ENCODE measurements at places on chromosomes 5 and 9.

GRCh38 chr5:16673241-16674201 lies 56.7 kb upstream of the RETREG1 start:
- no peak for DNase-seq

DNA sequence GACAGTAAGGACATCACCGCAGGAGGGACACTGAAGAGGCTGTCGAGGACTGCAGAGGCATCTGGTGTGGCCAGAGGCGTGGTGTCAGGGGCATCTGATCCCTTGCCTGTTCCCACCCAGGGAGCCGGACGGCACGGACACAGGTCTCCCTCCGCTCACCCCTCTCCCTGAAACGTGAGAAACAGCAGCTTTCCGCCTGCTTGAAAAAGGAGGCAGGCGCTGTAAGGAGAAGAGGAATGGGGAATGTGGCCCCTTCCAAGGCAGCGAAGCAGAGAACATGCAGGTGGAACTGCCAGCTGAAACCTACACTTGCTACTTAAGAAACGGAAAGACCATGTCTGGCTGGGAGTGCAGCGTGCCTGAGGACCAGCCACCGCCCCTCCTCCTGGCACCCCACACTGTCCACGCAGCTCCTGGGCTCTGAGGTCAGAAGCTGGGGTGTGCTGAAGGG lies 176.2 kb downstream of the GAPVD1 start:
- no peak for DNase-seq

DNA sequence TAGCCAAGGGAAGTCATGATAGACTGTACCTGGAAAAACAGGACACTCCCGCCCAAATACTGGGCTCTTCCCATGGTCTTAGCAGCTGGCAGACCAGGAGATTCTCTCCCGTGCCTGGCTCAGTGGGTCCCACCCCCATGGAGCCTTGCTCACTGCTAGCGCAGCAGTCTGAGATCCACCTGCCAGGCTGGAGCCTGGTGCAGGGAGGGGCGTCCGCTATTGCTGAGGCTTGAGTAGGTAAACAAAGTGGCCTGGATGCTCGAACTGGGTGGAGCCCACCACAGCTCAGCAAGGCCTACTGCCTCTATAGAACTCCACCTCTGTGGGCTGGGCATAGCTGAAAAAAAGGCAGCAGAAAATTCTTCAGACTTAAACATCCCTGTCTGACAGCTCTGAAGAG lies 10.1 kb upstream of the THG1L start:
- no peak for DNase-seq

GRCh38 chr5:91061094-91061493 lies 322.0 kb downstream of the ARRDC3 start:
- no peak for DNase-seq

DNA sequence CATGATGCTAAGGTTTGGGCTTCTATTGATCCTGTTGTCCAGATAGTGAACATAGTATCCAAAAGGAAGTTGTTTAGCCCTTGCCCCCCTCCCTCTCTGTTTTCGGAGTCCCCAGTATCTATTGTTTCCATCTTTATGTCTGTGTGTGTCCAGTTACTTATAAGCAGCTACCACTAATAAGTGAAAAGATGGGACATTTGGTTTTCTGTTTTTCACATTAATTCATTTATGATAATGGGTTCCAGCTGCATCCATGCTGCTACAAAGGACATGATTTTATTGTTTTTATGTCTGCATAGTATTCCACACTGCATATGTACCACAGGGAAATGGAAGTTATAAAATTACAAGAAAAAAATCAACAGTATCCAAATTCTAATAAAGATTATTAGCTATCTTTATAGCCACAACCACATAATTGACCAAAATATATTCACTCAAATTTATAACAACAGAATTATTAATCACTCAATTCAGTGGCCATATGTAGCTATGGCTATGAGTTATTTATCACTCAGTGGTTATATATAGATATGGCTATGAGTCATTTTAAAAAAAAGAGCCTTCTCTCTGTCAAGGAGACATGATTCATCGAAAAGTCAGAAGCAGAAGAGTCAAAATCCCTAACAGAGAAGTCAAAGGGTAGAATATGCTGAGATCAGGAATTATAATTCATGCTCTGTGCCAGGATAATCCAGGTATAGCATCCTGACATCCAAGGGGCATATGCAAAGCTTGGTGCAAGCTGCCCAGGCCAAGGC lies 367.5 kb downstream of the DEPDC1B start:
- no peak for DNase-seq

DNA sequence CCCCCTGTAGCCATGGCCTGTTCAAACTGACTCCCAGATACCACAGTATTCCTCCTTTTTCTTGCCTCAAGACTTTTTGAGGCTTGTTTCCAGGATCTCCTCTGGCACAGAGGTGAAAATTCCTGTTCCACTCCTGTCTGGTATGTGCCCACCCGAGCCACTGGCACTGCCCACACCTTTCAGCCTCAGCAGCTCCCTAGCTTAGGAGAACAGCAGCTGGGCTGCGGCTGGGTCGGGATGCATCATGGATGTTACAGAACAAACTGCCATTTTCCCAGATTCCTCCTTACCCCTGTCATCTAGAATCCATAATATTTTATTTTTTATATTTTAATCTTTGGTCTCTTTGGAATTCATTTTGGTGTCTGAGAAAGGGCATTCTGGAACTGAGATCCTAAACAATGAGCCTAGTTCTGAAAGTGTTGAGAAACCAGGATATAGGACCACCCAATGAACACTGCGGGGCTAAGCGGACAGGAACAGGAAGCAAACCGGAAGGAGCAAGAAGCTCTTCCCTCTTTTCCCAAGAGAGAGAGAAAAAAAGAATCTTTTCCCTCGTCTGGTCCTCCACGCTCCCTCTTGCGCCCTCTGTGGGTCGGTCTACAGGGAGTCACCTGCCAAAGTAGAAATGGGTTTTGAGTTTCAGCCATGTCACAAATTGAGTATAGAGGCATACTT lies 12.5 kb downstream of the OR2S2 start:
- DNase-seq = peak; percentile 61

GRCh38 chr5:124582561-124582840 lies 163.9 kb downstream of the ZNF608 start:
- no peak for DNase-seq

GRCh38 chr9:130996676-130997394 lies 12.1 kb upstream of the LAMC3 start:
- DNase-seq = no peak

- no peak for DNase-seq
Measured at GRCh38 chr9:93480262-93480661, 26.9 kb upstream of the FAM120AOS start.

- DNase-seq = peak; percentile 18
Measured at GRCh38 chr9:111599092-111599954, at the start of gene PTGR1. Gene PTGR1 (minus strand): TSS chr9:111599647. CDS start chr9:111597422, 2,225 bp downstream.

DNA sequence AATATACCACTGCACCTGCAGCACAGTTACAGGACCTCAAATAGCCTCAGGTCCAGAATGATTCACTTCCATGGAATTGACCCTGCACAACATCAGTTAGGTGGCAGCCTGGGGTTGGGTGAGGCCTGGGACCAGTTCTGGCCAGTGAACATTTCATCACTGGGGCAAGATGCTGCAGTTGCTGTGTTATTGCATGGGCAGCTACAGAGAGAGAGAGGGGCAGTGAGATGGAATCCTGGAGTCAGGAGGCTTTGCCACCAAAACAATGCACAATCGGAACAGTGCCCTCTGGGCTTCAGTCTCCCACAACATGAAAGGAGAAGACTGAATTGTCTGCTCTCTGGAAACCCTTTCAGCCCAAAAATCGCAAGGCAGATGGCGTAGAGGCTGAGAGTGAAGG lies 51.8 kb downstream of the SH3TC2 start:
- no peak for DNase-seq

GRCh38 chr9:77543131-77543822 lies 104.8 kb downstream of the GNA14 start:
- DNase-seq = no peak

GRCh38 chr9:76400534-76401096 lies 6.4 kb upstream of the RFK start:
- no peak for DNase-seq

GRCh38 chr9:88953381-88954029 lies 37.8 kb upstream of the S1PR3 start:
- no peak for DNase-seq

- DNase-seq = no peak
Measured at GRCh38 chr5:131944702-131945550, 537 bp downstream of the MEIKIN start.

DNA sequence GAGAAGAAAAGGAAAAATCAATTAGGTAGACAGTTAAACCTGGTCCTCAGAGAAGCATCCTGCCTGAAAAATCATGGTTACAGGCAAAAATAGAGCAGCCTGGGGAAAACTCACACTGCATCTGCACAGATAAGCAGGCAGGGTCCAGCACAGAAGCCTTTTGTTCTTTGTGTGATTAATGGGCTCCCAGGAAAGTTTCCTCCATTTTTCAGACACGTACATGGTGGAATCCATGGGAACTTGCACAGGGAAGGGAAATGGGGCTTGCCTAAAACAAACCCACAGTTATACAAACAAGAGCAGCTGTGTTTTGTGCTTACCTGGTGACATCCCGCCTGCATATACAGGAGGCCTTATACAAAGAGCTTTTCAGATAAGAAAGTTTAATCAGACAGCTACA lies 243.9 kb upstream of the ATP10B start:
- peak; percentile 56 for DNase-seq

DNA sequence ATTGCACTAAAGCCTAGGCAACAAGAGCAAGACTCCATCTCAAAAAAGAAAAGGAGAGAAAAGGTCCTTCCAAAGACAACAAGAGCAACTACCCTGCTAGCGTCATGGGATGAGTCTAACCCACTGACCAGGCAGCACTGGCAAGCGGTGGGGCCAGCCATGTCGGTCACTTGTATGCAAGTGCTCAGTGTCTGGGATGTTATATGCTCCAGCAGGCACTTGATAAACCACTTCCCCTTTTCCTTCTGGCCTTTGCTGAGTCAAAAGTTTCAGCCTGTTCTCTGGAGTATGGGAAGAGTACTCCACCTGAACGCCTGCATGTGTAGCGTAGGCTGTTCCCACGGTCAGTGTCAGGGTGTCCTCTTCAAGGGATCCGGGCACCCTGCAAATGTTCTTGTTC lies 9.2 kb upstream of the MXD3 start:
- no peak for DNase-seq

DNA sequence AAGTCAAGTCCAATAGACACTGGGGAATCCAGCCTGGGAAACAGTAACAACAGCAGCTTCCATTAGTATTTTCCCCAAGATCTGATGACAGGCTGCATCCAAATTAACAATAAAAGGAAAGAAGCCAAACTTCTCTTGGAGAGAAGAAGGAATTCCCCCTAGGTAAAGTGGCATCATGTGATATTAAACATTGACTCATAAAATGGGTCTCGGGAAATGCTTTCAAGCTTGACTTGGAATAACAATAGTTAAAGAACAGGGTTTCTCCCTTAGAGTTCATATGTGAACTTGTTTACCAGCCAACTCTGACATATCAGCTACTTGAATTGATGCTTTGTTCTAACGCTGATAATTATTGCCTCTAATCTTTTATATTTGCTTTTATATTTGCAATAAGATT lies 45.4 kb downstream of the ENTREP1 start:
- DNase-seq = no peak

GRCh38 chr5:40346901-40347300 lies 332.8 kb upstream of the PTGER4 start:
- no peak for DNase-seq

- DNase-seq = no peak
Measured at GRCh38 chr9:34636791-34637355, 714 bp downstream of the SIGMAR1 start.

DNA sequence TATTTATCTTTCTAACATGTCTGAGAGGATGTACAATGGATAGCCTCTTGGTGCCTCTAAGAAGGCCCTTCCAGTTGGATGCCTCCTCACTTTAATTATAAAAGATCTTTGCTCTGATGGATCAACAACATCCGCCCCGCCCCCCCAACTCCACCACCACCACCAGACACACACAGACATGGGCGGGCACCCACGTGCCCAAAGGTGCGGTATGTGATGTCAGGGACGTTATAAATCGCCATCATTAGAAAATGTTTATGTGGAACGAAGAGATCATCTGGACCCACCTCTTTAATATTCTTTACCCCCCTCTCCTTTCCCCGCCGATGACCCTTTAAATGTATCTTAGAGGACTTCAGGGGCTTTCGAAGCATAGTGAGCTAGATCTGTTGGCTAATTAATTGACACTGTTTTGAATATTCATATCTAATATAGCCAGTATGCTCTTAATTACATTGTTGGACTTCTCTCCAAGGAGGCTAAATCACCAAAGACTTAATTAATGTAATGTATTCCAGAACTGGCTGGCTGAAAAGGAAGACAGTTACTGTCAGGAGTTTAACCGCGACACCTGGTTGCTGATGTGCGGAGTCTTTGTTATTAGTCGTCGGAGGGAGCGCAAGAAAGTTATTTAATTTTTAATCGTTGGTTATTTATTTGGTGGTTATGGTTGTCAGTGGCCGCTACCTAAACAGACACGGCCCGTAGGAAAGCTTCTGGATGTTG lies 6.1 kb upstream of the FOXB2 start:
- no peak for DNase-seq

DNA sequence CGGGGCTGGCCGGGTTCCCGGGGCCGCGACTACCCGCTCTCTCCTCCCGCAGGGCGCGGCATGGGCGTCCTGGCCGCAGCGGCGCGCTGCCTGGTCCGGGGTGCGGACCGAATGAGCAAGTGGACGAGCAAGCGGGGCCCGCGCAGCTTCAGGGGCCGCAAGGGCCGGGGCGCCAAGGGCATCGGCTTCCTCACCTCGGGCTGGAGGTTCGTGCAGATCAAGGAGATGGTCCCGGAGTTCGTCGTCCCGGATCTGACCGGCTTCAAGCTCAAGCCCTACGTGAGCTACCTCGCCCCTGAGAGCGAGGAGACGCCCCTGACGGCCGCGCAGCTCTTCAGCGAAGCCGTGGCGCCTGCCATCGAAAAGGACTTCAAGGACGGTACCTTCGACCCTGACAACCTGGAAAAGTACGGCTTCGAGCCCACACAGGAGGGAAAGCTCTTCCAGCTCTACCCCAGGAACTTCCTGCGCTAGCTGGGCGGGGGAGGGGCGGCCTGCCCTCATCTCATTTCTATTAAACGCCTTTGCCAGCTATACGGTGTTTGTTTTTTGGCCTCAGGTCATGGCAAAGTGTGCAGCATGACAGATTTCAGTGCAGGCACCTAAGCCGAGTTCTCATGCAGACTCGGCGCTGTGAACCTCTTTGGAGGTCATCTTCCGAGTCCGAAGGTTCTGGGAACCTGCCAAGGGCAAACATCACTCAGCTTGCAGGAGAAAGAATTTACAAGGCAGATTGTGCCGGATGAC lies 516 bp downstream of the MRPL41 start:
- DNase-seq = no peak

DNA sequence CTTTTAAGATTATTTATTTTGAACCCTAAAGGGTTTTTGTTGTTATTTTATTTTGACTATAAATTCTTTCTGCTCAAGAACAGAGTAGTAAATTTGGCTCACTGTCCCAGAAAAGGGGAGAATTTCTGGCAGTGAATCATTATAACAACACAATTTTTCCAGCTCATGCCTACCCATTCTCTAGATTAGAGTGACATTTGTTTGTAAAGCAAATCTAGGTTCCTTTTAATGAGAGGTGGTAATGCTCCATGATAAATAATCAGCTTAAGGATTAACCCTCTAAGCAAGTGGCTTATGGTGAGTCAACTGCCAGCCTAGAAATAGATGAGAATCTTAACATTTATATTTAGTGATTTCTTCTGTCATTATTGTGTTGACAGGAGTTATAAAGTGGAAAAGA lies 409.2 kb downstream of the NFIB start:
- DNase-seq = no peak

- DNase-seq = no peak
Measured at GRCh38 chr9:36337002-36337401, 63.1 kb downstream of the RNF38 start.
